ENCODE measurements at places on chromosomes 13 and 19. TPM values are rescaled to one million over a fixed set of nuclear protein-coding genes. Genes with fewer than 3 reads are reported as not detected.

ELSPBP1 gene
- not detected for total RNA-seq

NAPSA gene
- 1.2 TPM for total RNA-seq

NLRP4 gene
- not detected for total RNA-seq

IGFLR1 gene
- 0.29 TPM for total RNA-seq

CEACAM4 gene
- not detected for total RNA-seq

Data from myometrial cell (primary cell).